ENCODE measurements at places on chromosomes 1 and 21. TPM values are rescaled to one million over a fixed set of nuclear protein-coding genes. Genes with fewer than 3 reads are reported as not detected.

- H3K36me3 ChIP-seq = no peaks in the 10 kb centered on the region
- H3K4me1 ChIP-seq = no peaks in the 10 kb centered on the region
- no peak overlapping the region for H3K4me3 ChIP-seq
Observed at GRCh38 chr1:73782901-73783300, 415.1 kb downstream of the LRRIQ3 start.

Gene C8A
- total RNA-seq = not detected

GRCh38 chr21:36478941-36479340 is 981 bp downstream of the CLDN14 start:
- no peaks in the 10 kb centered on the region for H3K27me3 ChIP-seq
- no peak for DNase-seq
- no peaks in the 10 kb centered on the region for H3K4me1 ChIP-seq
- H3K27ac ChIP-seq = no peak overlapping the region
- no peaks in the 10 kb centered on the region for H3K36me3 ChIP-seq

DNA sequence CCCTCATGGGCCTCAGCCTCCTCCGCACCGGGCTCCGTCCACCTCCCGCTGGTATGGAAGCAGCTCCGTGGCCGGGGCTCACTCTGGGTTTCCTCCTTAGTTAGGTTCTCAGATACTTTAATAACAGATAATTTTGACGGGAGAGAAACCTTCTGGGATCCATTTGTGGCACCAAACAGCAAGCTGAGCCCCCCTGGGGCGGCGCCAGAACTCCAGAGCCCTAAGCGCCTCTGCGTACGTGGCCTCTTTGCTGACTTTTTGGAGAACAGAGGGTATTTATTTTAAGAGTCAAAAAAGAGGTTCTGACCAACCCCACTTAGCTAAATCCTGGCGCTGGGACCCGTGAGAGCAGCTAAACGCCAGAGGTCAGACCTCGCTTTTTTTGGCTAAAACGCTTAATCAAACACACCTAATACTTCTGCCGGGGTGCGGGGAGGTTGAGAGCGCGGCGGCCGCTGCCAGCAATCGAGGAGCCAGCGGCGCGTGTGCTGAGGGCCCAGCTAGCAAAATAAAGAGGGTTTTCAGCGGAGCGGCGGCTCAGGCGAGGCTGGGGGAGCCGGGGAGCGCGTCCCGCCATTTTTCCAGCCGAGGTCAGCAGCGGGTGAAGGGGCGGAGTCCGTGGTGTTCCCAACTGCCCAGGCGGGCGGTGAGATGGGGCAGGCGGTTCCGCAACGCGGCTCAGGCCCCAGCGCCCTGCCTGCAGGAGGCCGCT is 171.7 kb downstream of the PRDM16 start:
- H3K27me3 ChIP-seq = no peaks in the 10 kb centered on the region
- H3K4me3 ChIP-seq = no peak overlapping the region
- H3K4me1 ChIP-seq = no peaks in the 10 kb centered on the region
- DNase-seq = no peak

Gene ESRRG
- 5.6 TPM for total RNA-seq

- H3K36me3 ChIP-seq = no peaks in the 10 kb centered on the region
- no peak overlapping the region for H3K27ac ChIP-seq
- no peaks in the 10 kb centered on the region for H3K27me3 ChIP-seq
- no peaks in the 10 kb centered on the region for H3K4me1 ChIP-seq
Observed at GRCh38 chr1:219330669-219331068, 157.0 kb downstream of the LYPLAL1 start.

DNA sequence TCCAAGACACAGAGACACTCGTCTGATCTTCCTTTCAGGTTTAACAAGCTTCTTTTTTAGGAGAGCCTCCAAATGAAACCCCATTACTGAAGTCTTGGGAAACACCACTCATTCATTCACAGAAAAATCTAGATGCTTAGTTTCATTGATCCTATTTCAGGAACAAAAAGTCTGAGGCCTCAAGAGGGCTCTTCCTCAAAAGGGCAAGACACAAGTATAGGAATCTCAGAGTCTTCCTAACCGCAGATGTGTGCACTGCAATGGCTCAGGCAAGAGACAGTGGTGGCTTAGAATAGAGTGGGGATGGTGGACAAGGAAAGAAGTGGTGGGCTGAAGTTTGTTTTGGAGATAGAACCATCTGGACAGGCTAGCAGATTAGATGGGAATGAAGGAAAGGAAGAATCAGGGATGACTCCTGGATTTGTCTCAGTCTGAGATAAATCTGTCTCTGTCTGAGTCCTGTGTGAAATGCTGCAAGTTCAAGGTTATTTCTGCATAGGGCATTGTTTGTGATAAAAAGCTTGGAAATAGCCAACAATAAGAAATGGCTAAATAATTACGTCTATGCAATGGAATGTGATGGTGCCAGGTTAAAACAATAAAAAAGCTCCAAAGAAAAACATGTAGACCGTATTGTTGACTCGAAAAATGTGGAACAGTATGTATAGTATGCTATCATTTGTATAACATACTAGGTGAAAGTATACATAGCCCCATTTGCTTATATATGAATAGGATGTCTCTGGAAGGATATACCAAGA is 8.9 kb upstream of the CTSE start:
- H3K27me3 ChIP-seq = no peaks in the 10 kb centered on the region
- no peak overlapping the region for H3K4me3 ChIP-seq
- no peak overlapping the region for H3K27ac ChIP-seq
- DNase-seq = no peak

- no peaks in the 10 kb centered on the region for H3K36me3 ChIP-seq
- no peak for DNase-seq
- peak overlapping the region; percentile 39 for H3K27ac ChIP-seq
Observed at GRCh38 chr1:15283526-15283925, 36.5 kb downstream of the FHAD1 start.

Gene DMBX1
- total RNA-seq = not detected

Gene SLAMF8
- total RNA-seq = 15.4 TPM

GRCh38 chr1:200302921-200303290 is 106.9 kb downstream of the ZNF281 start:
- no peaks in the 10 kb centered on the region for H3K36me3 ChIP-seq
- peak overlapping the region; percentile 66 for H3K4me3 ChIP-seq
- H3K4me1 ChIP-seq = no peaks in the 10 kb centered on the region
- H3K27me3 ChIP-seq = no peaks in the 10 kb centered on the region
- DNase-seq = no peak

DNA sequence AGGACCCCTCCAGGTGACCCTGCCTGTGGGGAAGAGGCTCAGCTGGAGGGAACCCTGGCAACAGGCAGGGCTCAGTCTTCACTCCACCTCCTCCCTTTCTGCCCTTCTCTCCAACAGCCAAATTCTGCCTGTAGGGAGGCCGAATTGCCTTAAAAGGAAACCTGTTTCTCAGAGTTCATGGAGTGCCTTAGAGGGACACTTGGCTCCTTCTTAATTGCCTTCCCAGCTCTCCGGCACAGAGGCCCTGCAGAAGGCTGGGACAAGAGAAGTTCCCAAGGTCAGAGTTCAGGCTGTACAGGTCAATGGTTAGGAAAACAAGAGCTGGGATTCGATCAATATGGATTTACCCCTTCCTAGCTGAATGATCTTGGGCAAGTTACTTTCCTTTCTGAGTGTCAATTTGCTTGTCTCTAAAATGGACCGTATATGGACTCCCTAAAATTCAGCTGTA is 6.2 kb downstream of the CSRP1 start:
- no peaks in the 10 kb centered on the region for H3K36me3 ChIP-seq
- peaks cover 22% of the 10 kb centered on the region for H3K4me1 ChIP-seq
- H3K27ac ChIP-seq = peak overlapping the region; percentile 97
- peak; percentile 72 for DNase-seq

Gene TIE1
- total RNA-seq = 39.0 TPM

GRCh38 chr21:15751546-15751945 is 21.8 kb downstream of the USP25 start:
- H3K36me3 ChIP-seq = no peaks in the 10 kb centered on the region
- H3K4me3 ChIP-seq = no peak overlapping the region
- no peak for DNase-seq
- no peaks in the 10 kb centered on the region for H3K27me3 ChIP-seq
- no peak overlapping the region for H3K27ac ChIP-seq

GRCh38 chr1:177969109-177969508 is 749 bp downstream of the SEC16B start:
- no peak for DNase-seq
- H3K27me3 ChIP-seq = no peaks in the 10 kb centered on the region

DNA sequence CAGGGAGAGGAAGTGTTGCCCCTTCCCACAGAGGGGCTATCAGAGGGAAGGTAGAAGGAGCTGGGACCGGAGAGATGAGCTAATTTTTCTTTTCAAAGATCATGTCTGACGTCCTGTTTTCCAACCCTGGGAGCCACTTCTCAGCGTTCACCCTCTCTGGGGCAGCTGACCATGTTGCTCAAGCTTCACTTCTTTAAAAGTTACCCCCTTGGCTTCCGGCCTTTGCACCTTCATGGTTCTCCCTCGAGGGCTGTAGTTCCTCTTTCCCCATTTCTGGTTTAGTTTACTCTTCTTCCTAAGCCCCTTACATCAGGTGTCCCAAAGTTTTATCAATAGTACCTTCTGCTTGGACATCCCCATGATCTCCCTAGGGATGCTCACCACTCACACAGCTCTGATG is 23.8 kb upstream of the CSF1 start:
- H3K27ac ChIP-seq = no peak overlapping the region
- H3K36me3 ChIP-seq = no peaks in the 10 kb centered on the region
- H3K27me3 ChIP-seq = no peaks in the 10 kb centered on the region

GRCh38 chr1:210446479-210446878 is 117.8 kb downstream of the HHAT start:
- H3K4me1 ChIP-seq = no peaks in the 10 kb centered on the region
- H3K27ac ChIP-seq = no peak overlapping the region
- H3K27me3 ChIP-seq = no peaks in the 10 kb centered on the region

Gene AIRE
- not detected for total RNA-seq

DNA sequence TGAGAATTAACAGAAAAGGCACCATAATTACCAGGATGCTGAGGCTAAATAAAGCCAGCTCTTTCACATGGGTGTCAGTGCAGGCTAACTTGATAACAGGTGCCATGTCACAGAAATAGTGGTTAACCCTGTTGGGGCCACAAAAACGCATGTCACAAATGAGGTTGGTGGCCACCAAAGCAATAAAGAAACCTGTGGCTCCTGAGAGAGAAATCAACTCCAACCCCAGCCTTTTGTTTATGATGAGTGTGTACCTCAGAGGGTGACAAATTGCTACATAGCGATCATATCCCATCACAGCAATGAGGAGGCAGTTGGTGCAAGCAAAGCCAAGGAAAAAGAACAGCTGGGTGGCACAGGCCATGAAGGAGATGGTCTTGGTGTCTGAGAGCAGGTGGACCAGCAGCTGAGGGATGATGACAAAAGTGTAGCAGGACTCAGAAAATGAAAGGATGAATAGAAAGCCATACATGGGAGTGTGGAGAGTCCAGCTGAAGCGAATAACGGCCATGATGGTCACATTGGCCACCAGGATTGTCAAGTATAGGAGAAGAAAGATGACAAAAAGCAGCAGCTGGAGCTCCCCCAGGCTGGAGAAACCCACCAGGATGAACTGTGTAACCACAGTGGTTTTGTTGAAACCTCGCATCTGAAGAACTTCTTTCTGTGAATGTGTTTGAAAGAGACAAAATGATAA is at the start of gene OR10T2:
OR10T2 (minus strand) TSS at position 649 of the 697 bp plus-strand sequence; CDS start at position 649, 0 bp downstream.
- no peak within 1 kb of the TSS for H3K27ac ChIP-seq
- no peaks in the 10 kb centered on the region for H3K27me3 ChIP-seq
- no peaks in the 10 kb centered on the region for H3K36me3 ChIP-seq
- no peaks in the 10 kb centered on the region for H3K4me1 ChIP-seq
- H3K4me3 ChIP-seq = no peak within 1 kb of the TSS

GRCh38 chr1:180927348-180927747 is 14.7 kb downstream of the KIAA1614 start:
- H3K4me3 ChIP-seq = no peak overlapping the region
- no peak for DNase-seq
- no peaks in the 10 kb centered on the region for H3K27me3 ChIP-seq
- peak overlapping the region; percentile 78 for H3K27ac ChIP-seq

DNA sequence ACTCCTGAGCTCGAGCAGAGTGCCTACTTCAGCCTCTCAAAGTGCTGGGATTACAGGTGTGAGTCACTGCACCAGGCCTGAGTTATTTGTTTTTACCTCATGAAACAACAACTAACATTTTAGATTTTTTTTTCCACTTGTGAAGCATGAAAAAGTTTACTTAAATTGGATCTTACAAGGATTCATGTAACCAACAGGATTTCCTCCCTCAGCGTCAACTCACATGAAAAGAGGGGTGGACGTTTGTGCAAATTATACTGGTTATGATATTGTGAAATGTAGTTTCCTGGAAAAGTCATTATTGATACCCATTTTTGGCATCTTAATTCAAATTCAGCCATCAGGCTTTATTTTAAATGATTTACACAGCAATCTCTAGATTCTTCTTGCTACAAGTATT is 6.5 kb downstream of the CNST start:
- H3K4me3 ChIP-seq = no peak overlapping the region
- no peaks in the 10 kb centered on the region for H3K36me3 ChIP-seq
- peaks cover 2% of the 10 kb centered on the region for H3K4me1 ChIP-seq
- no peaks in the 10 kb centered on the region for H3K27me3 ChIP-seq
- H3K27ac ChIP-seq = no peak overlapping the region

Gene ARTN
- 1.8 TPM for total RNA-seq

DNA sequence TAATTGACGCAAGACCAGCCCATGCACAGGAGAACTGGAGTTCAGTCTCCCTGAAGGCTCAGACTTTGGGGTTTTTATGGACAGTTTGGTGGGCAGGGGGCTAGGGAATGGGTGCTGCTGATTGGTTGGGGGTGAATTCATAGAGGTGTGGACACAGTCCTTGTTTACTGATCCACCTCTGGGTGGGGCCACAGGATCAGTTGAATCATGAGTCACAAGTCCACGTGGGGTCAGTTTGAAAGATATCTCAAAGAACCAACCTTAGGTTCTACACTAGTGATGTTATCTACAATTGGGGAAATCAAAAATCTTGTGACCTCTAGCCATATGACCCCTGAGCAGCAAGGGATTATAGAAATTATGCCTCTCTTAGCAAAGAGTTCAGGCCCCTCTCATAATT is 127.9 kb upstream of the L1TD1 start:
- H3K36me3 ChIP-seq = no peaks in the 10 kb centered on the region
- no peaks in the 10 kb centered on the region for H3K27me3 ChIP-seq
- no peak overlapping the region for H3K27ac ChIP-seq
- no peak for DNase-seq
- H3K4me3 ChIP-seq = no peak overlapping the region

DNA sequence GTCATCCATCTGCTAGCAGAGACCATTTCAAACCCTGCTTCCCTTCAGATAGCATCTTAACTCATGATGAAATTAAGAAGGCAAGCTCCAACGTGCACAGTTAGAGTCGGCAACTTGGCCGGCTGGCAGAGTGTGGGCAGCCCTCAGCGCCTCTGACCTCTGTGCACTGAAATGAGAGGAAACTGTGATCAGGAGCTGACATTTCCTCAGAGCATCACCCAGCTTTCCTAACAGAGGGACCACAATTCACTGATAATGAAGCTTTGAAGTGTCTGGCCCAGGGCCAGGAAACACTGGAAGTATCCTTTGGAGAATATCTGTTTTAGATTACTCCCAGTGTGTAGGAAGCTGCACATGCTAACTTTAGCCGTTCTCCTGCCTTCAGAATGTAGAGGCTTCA is 145.0 kb upstream of the ZC3H11B start:
- H3K27me3 ChIP-seq = no peaks in the 10 kb centered on the region
- H3K4me3 ChIP-seq = no peak overlapping the region
- H3K4me1 ChIP-seq = no peaks in the 10 kb centered on the region
- H3K27ac ChIP-seq = no peak overlapping the region
- DNase-seq = no peak
- no peaks in the 10 kb centered on the region for H3K36me3 ChIP-seq

Gene TMPRSS15
- total RNA-seq = not detected

Gene MCOLN3
- total RNA-seq = 2.9 TPM

All from breast epithelium (tissue), 4 donors.